Hair follicle dermal papilla cell (primary cell): ENCODE measurements at places on chromosomes 3 and 15. TPM values are rescaled to one million over a fixed set of nuclear protein-coding genes. Genes with fewer than 3 reads are reported as not detected.

Gene CPN2
- total RNA-seq: under 0.01 TPM in 1 of 2 replicates, not detected in the other

Gene THRB
- 46.3 and 78.0 TPM in 2 replicates for total RNA-seq

Gene KCNMB3
- 1.1 and 1.9 TPM in 2 replicates for total RNA-seq

Gene SLC2A2
- under 0.01 TPM in 1 of 2 replicates, not detected in the other for total RNA-seq

Gene CFAP92
- total RNA-seq: not detected in 2 replicates

Gene DZIP1L
- 37.4 and 47.5 TPM in 2 replicates for total RNA-seq
